ENCODE measurements at places on chromosomes 6 and 20.

GRCh38 chr6:108114841-108115597, 40.5 kb upstream of the OSTM1 start:
- no peak for DNase-seq

DNA sequence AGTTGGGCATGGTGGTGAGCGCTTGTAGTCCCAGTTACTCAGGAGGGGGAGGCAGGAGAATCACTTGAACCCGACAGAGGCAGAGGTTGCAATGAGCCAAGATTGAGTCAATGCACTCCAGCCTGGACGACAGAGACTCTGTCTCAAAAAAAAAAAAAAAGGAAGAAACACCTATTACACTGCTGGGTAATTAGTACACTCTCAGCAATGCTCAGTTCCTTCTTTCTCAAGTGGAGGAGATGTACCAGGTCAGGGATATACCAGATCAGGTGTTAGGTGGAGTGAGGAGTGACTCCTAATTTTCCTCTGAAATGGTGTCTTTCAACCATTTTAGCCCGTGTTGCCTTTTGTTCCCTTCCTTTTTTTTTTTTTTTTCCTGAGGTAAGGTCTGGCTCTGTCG, 30.0 kb upstream of the UBR2 start:
- DNase-seq = no peak

- DNase-seq = no peak
Observed at GRCh38 chr20:25745100-25745499, 48.4 kb upstream of the ZNF337 start.

DNA sequence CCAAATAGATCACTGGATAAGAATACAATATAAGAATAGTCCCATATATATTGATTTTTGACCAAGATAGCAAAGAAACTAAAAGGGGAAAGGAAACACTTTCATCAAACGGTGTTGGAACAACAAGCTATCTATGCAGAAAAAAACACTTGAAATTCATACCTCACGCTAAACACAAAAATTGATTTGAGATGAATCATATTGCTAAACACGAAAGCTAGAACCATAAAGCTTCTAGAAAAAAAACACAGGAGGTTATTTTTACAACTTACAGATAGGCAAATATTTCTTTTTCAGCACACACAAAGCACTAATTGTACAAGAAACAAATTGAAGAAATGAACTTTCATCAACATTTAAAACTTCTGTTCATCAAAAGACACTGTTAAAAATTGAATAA, 36.7 kb upstream of the TMEM14A start:
- DNase-seq = no peak

- DNase-seq = no peak
Observed at GRCh38 chr6:43950051-43950605, 177.1 kb downstream of the MRPL14 start.

GRCh38 chr6:46505693-46506512, 14.7 kb upstream of the RCAN2 start:
- DNase-seq = no peak

GRCh38 chr6:8549074-8549790, 113.9 kb upstream of the SLC35B3 start:
- no peak for DNase-seq

- DNase-seq = no peak
Observed at GRCh38 chr6:38489951-38490350, 149.8 kb downstream of the BTBD9 start.

DNA sequence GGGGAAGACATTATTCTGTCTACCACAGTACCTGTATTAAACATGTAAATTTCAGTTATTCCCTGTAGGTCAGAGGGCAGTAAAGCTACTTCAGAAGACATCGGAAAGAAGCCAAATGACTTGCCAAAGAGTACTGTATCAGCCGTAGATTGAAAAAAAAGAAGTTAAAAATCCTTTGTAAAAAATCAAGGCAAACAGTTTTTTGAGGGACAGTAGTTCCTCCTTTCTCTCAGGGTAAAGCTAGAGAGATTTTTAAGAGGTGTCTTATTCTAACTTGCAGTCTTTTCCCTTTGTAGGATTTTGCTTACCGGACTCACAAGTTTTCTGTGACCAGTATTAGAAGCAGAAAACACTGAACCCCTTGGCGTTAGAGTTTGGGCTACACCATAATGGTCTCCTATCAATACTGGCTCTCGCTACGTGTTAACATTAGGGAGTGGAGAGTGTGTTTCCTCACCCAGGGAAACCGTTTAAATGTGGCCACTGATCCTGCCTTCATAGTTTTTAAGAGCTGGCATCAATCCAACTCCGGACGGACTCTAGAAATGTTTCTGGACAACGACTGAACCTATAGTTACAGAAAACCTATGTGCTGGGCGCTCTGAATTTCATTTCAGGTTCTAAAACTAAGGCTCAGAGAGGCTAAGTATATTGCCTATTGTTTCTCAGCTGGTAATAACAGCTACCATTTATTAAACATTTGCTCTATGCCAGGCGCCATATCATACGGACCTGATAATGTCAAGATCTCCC, 1.3 kb upstream of the ASXL1 start:
- DNase-seq = no peak

- no peak for DNase-seq
Observed at GRCh38 chr6:154367839-154368695, 11.5 kb upstream of the IPCEF1 start.

DNA sequence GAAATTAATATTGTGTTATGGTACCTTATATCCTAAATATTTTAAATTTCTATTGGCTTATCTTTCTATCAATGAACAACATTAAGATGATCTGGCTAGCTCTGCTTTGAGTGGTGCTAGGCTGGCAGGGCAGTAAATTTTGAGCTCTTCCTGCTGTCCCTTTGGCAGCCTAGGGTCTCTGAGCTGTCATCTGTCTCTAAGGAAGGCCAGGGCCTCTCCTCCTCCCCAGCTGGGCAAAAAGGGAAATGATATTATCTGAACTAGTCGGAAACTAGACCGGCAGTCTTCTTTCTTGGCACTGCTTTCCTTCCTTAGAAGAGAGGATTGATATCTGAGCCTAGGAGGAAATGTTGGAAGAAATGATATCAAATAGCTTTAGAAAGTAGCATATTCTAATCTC, 176.7 kb upstream of the BTBD3 start:
- DNase-seq = no peak

- no peak for DNase-seq
Observed at GRCh38 chr6:57205550-57206328, 16.4 kb downstream of the RAB23 start.

- no peak for DNase-seq
Observed at GRCh38 chr6:166449036-166449435, 66.3 kb upstream of the MPC1 start.

GRCh38 chr6:4973982-4974745, 29.7 kb downstream of the RPP40 start:
- DNase-seq = no peak

- no peak for DNase-seq
Observed at GRCh38 chr6:169775321-169775720, 23.9 kb downstream of the ERMARD start.

- DNase-seq = no peak
Observed at GRCh38 chr20:20690676-20691476, 21.6 kb downstream of the RALGAPA2 start.

GRCh38 chr20:15201602-15202001, 864.2 kb upstream of the FLRT3 start:
- no peak for DNase-seq

DNA sequence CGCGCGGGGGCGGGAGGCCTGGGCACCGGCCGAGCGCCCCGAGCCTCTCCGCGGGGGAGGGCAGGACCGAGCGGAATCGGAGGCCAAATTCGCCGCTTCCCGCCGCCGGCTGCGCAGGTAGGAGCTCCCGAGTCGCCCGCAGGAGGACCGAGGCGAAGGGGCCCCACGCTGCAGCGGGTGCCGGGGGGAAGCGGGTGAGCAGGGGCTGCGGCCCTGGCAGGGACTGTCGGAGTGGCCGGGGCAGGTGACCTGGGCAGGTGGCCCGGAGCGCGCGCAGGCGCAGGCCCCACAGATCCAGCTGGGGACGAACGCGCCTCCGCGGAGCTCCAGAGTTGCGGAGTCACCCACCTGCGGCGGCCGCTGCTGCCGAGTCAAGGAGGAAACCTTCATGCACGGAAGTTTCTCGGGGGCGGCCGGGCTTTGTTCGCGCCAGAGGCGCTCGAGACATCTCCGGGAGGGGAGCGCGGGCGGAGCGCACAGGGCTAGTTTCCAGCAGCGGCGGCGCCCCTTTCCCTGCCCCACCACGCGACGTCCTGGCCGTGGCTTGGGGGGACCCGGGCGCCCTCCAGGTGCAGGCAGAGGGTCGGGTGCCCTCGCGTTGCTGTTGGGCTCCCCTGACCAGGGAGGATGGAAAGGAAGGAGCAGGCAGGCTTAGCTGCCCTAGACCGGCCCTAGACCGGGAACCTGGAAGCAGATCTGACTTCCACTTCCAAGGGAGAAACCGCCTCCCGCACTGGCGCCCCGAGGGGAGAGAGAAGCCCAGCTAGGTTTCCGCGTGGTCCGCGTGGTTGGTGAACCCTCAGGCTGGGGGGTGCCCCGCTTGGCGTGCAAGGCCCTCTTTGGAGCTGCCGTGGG, 590 bp downstream of the SLCO4A1 start:
- no peak for DNase-seq

GRCh38 chr6:167091805-167092107, 31.1 kb upstream of the CCR6 start:
- DNase-seq = no peak

- DNase-seq = no peak
Observed at GRCh38 chr6:92682516-92683398, 736.6 kb downstream of the EPHA7 start.

DNA sequence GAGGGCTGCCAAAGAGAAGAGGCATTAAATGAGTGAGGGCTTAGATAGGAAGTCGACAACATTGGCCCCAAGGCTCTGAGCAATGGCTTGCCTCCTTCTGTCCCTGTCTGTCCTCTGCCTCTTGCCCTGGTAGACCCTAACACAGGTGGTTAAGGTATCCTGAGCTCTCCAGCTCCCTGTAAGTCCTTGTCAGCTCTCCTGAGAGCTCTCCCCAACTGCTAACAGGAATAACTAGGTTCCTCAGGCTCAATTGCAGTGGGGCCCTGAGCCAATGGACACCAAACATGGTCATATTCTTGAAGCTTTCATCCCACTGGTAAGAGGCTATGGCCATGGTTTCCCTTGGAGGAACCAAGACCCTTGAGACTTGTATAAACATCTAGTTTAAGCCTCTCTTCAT, 5.0 kb upstream of the CPNE1 start:
- no peak for DNase-seq

DNA sequence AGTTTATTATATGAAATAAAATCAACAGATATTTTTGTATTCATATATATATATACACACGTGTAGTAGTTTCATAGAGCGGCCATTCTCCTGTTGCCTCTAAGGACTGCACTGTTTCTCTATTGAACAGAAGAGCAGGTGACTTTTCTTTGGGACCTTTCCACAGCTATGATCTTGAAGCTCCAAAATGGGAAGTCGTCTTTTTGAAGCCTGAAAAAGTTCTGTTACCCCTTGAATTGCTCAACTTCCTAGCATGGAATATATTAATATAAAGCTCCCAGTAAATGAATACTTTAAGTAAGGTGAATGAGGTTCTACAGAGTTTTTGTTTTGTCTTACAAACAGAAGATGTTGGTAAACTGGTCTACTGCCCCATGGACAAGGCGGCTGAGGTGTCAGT, 42.2 kb upstream of the ADTRP start:
- DNase-seq = no peak

GRCh38 chr20:24043294-24043693, 54.7 kb upstream of the GGTLC1 start:
- DNase-seq = no peak

DNA sequence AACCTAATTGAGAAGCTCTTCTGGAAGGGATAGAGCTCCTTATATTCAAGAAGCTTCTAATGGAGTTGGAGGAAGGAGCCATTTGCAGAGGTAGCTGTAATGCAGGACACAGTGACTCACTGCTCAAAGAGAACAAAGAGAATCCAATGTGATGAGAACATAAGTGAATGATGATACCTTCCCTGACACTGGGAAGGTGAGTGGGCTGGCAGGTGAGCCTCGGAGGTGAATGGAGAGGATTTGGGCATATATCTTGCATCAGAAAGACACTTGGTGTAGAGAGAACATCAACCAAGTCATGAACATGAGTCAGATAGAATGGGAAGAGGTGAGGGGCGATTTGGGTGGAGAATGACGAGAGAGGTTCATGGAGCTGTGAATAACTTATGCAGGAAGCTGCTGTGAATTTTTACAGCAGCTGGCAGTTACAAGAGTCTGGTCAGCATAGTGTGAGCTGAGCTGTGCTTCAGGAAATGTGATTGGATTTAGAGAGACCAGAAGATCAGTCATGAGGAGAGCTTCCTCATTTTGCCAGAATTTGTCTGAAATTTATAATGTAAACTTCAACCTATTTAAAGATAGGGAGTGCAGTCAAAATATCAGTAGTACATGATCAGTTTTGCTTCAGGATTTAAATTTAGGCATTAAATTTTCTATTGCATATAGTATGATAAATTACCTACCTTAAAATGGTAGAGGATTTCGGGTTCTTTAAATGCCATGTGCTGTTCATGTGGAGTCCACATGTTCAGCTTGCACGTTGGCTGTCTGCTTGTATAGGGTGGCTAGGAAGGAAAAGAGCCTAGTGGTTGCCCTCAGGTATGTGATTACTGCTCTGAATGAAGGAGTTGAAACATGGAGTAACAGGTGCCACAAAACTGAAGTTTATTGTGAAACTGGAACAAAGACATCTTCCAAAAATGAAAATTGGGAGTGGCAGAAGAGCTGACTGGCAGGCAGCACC, 59.2 kb upstream of the KIF25 start:
- no peak for DNase-seq

- peak; percentile 85 for DNase-seq
Observed at GRCh38 chr20:48769069-48769983, 58.5 kb downstream of the PREX1 start.
